ENCODE measurements at places on chromosomes 3 and 15. TPM values are rescaled to one million over a fixed set of nuclear protein-coding genes. Genes with fewer than 3 reads are reported as not detected.

- H3K4me3 ChIP-seq, result no peak overlapping the region
- no peaks in the 10 kb centered on the region for H3K27me3 ChIP-seq
- H3K27ac ChIP-seq, result no peak overlapping the region
- no peak for DNase-seq
- no peaks in the 10 kb centered on the region for H3K36me3 ChIP-seq
- H3K4me1 ChIP-seq, result peaks cover 24% of the 10 kb centered on the region
Measured at GRCh38 chr3:151226088-151226563, 23.1 kb upstream of the GPR171 start.

DNA sequence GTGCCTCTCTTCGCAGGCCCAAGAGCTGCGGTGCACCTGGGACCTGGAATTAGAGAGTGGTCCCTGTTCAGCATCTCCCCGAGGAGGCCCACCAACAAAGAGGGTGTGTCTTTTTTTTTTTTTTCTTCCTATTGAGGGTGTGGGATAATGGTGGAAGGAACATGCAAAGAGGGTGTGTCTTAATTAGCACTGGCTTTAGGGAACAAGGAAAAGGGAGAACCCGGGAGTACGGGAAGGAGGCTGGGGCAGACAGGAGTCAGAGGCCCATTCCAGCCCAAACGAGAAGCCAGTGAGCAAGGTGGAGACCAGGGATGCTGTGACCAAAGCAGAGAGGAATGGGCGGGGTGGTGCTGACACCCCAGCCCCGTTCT lies 429 bp upstream of the LOXL1 start:
- peak overlapping the region; percentile 75 for H3K4me3 ChIP-seq
- DNase-seq, result no peak
- H3K27me3 ChIP-seq, result peaks cover 15% of the 10 kb centered on the region
- no peak overlapping the region for H3K27ac ChIP-seq

DNA sequence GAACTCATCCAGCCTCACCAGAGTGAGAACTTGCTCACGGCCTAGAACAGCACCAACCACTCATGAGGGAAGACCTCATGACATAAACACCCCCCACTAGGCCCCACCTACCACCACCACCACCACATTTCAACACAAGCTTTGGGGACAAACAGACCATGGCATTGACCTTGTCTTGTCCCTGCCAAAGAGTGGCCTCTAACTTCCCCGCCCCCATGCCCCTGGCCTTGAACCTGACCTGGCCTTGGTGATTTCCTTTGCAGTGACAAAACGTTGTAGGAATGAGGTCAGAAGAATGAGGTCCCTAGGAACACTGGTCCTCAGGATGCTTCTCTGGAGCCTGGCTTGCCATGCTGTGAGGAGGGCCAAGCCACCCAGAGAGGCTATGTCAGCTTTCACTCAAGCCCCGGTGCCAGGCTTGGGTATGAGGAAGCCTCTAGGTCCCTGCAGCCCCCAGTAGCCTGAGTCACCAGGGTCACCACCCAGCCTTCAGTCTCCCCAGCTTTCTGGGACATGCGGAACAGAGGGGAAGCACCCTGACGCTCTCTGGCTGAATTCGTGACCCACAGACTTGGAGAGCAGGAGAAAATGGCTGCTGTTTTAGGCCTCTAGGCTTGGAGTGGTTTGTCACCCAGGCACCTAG lies 57.9 kb downstream of the TPRA1 start:
- DNase-seq, result no peak
- H3K4me3 ChIP-seq, result no peak overlapping the region
- no peak overlapping the region for H3K27ac ChIP-seq
- no peaks in the 10 kb centered on the region for H3K27me3 ChIP-seq

DNA sequence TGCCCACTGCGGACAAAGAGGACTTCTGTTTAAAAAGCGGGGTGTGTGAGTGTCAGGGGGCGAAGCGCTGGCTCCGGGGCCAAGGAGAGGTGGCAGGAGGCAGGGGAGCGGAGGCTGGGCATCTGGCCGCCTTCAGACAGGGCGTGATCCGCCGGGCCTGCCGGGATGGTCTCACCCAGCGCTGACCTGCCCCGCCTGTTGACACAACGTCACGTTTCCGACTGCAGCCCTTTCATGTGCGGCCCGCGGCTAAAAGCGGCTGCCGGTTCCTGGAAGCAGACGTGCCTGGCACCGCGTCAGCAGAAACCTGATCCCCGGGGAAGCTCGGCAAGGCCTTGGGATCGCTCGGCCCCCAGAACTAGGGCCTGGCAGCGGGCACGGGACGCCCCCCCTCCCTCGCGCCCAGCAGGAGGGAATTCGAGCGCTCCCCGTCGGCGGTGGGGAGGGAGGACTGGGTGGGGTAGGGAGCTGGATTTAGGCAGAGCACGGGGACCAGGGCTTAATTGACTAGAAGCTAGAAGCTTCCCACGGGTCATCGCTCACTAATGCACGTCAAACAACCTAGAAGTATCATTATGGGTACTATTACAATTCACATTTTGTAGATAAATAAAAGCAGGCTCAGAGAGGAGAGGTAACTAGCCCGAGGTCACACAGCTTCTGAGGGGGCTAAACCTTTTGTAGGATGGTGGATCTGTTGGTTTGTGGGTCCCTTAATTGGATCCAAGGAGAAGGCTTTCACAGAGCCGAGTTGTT lies 7.7 kb downstream of the BHLHE40 start:
- no peaks in the 10 kb centered on the region for H3K36me3 ChIP-seq
- H3K4me3 ChIP-seq, result peak overlapping the region; percentile 68
- H3K27me3 ChIP-seq, result peaks cover 31% of the 10 kb centered on the region
- H3K27ac ChIP-seq, result no peak overlapping the region
- H3K4me1 ChIP-seq, result peaks cover 16% of the 10 kb centered on the region

DNA sequence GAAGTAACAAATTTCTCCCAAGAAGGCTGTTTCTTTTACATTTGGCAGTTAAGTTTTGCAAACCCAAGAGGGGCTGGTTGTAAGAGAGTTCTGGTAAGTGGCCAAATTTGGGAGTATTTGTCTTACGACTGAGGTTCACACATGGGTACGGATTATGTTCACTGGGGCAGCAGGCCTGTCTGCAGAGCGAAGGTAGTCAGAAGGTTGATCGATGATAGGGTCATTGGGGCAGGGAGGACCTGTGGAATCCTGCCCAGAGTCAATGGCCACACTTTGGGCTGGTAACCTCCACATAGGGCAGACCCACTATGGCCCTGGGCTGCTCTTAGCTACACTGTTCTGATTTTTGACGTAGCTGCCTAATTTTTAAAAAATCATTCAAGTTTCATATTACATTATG lies 368.6 kb downstream of the EPHB1 start:
- no peaks in the 10 kb centered on the region for H3K36me3 ChIP-seq
- H3K4me3 ChIP-seq, result no peak overlapping the region
- no peak for DNase-seq
- H3K4me1 ChIP-seq, result peaks cover 7% of the 10 kb centered on the region

DNA sequence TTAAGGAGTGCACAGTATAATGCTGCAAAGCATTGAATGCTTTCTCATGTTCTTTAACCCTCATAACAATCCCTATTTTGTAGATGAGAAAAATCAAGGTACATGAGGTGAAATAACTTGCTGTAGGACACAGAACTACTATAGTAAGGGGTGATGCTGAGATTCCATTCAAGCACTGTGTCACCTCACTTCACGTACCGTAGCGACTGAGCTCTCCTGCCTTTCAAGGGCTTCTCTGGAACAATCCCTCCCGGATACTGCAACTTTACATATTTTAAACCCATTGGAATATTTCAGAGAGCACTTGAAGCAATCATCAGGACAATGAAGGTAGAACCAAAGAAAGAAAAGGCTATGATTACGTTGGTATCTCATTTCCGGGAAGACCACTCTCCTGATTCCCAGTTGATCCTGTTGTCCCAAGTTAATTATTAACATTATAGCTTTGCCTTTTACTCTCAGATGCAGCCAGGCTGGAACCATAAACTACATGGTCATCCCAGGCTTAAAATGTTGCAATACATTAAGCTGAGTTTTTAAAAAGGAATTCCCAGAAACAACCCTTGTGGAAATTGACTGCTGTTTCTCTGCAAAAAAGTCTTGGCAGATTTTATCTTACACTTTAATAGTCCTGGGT lies 252.2 kb upstream of the IGF1R start:
- no peaks in the 10 kb centered on the region for H3K36me3 ChIP-seq
- H3K27ac ChIP-seq, result no peak overlapping the region
- H3K4me1 ChIP-seq, result peaks cover 17% of the 10 kb centered on the region
- no peak overlapping the region for H3K4me3 ChIP-seq

DNA sequence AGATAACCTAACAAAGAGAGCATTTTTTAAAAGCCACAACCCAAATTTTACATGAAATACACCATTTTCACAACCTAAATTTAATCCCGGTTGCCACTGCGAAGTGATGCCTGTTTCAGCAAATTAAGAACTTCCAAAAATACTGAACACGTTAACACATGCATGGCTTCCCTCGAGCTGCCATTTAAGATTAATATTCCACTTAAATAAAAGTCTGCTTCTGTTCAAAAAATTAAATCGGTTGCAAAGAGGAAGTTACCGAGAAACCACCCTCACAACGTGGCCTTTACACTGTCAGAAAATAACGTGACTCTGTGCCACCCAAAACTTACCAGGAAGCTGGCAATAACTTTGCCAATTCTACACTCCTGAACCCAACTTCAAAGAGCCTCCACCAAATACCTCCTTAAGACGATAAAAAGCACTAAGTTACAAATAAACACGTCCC lies 1.2 kb downstream of the TBL1XR1 start:
- H3K27me3 ChIP-seq, result no peaks in the 10 kb centered on the region
- H3K27ac ChIP-seq, result peak overlapping the region; percentile 100
- H3K4me3 ChIP-seq, result peak overlapping the region; percentile 91
- no peak for DNase-seq

DNA sequence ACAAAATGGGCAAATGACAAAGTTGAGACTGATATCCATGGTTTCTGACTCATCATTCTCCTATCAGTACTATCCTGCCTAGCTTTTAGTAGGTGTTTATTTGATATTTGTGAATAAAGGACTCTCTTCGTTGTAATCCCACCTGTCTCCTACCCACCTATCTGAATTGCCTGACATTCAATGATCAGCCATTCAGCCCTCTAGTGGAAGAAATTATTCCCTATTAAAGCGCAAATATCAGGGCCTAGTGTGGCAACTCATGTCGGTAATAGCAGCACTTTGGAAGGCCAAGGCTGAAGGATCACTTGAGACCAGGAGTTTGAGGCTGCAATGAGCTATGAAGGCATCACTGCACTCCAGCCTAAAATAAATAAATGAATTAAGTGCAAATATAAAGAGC lies 195.7 kb upstream of the SETMAR start:
- no peaks in the 10 kb centered on the region for H3K27me3 ChIP-seq
- no peaks in the 10 kb centered on the region for H3K4me1 ChIP-seq
- H3K36me3 ChIP-seq, result no peaks in the 10 kb centered on the region
- no peak overlapping the region for H3K4me3 ChIP-seq
- peak; percentile 59 for DNase-seq

DNA sequence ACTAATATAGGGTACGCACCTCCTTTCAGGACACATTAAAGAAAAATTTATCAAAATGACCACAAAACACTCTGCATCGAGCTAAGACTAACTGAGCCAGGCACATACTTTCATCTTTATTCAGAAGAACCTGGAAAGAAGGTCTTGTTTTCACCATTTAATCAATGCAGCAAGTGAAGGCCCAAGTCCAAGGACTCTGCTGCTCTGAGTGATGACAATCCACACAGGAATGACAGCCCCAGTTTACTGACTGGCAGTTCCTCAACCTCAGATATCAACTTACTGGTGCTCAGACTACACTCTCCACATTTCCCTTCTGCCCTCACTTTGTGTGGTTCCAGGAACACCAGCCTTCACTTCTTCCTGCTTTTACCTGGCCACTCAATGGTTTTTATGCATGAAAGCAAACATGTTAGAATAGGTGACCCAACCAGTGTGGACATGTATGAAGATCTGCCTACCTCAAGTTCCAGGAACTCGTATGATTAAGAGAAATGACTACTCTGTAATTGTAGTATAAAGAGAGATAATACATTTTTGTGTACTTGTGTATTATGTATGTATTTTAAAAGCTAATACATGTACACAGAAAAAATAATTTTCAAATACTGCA lies 29.1 kb upstream of the RASA2 start:
- no peak overlapping the region for H3K4me3 ChIP-seq
- no peaks in the 10 kb centered on the region for H3K27me3 ChIP-seq
- no peak overlapping the region for H3K27ac ChIP-seq
- H3K36me3 ChIP-seq, result no peaks in the 10 kb centered on the region
- H3K4me1 ChIP-seq, result no peaks in the 10 kb centered on the region
- DNase-seq, result no peak

- H3K4me3 ChIP-seq, result no peak overlapping the region
- H3K4me1 ChIP-seq, result 0 out of 2 replicates have a peak, but pooled peaks cover 7% of the 10 kb centered on the region
Measured at GRCh38 chr15:100725121-100726069, 123.0 kb downstream of the ASB7 start.

DNA sequence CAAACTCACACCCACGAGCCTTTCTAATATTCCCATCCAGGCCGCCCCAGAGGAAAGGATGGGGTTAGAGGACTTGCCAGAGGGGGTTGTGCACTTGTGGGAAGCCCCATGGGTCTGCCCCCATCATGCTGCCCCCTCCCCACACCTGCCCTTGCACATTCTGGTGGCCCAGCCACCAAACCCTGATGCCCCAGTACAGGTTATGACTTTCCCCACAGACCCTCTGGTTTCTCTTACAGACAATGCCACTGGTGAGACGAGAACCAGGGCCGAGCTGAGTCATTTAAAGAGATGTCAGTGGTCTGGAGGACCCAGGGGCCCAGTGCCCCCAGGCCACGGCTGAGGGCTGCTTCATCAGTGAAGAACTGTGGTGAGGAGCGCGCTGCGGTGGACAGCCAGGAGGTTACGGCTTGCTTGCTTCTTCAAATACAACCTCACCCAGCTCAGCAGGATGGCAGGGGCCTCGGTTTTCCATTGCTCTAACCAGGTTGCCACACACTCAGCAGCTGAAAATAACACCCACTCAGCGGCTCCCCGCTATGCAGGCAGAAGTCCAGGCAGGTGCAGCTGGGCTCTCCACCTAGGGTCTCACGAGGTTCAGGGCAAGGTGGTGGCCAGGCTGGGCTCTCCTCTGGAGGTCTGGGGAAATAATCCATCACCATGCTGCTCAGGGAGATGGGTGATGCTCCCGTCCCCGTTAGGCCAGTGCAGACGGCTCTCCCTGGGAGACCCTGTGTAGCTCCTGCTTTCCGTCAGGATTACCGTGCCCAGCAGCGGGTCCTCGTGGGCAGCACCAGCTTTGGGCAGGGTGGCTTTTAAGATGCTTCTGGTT lies 13.8 kb upstream of the SNRPA1 start:
- H3K4me1 ChIP-seq, result no peaks in the 10 kb centered on the region
- no peak overlapping the region for H3K4me3 ChIP-seq
- no peaks in the 10 kb centered on the region for H3K27me3 ChIP-seq
- no peaks in the 10 kb centered on the region for H3K36me3 ChIP-seq
- no peak overlapping the region for H3K27ac ChIP-seq

- H3K27me3 ChIP-seq, result no peaks in the 10 kb centered on the region
- peaks cover 23% of the 10 kb centered on the region for H3K4me1 ChIP-seq
- H3K27ac ChIP-seq, result peak within 1 kb of the TSS; percentile 92
- H3K36me3 ChIP-seq, result no peaks in the 10 kb centered on the region
Measured at GRCh38 chr3:32502118-32502945, at the start of gene CMTM6. Gene CMTM6, minus strand, starts transcription at chr3:32502852. Its CDS starts 107 bp downstream, at chr3:32502745.

GRCh38 chr3:70000028-70000410 lies 486 bp downstream of the SAMMSON start:
- peak; percentile 3 for DNase-seq
- H3K4me3 ChIP-seq, result no peak overlapping the region
- no peaks in the 10 kb centered on the region for H3K36me3 ChIP-seq
- H3K27ac ChIP-seq, result no peak overlapping the region
- no peaks in the 10 kb centered on the region for H3K27me3 ChIP-seq
- 0 out of 2 replicates have a peak, but pooled peaks cover 3% of the 10 kb centered on the region for H3K4me1 ChIP-seq

GRCh38 chr3:71035314-71035713 lies 548.2 kb downstream of the FOXP1 start:
- no peak for DNase-seq
- peaks cover 27% of the 10 kb centered on the region for H3K4me1 ChIP-seq
- H3K4me3 ChIP-seq, result no peak overlapping the region
- H3K27me3 ChIP-seq, result no peaks in the 10 kb centered on the region

Gene GOLGA6A
- total RNA-seq, result 2.1 TPM

Gene GOLGA8R
- total RNA-seq, result 0.17 TPM

Gene CPNE9
- total RNA-seq, result 7.8 TPM

Gene PAQR5
- total RNA-seq, result 14.5 TPM

Measured in GM23338 (cell line).